ENCODE measurements at places on chromosomes 12 and 14.

DNA sequence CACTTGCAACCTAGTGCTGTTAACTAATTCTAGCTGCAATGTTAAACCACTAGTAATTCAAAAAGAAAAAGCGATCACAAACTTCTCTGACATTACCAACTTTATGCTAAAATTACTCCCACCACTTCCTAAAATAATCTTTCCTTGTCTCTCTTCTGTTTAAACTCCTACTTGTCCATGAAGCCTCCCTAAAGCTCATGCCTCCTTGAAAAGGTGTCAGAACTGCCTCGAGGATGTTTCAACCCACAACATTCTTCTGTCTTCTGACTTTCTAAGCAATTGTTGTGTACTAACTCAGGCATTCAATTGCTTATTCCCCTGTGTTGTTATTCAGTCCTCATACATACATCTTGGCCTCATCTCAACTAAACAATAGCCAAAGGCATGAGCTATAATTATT, 5.9 kb downstream of the GNPTAB start:
- no peak for DNase-seq

GRCh38 chr12:2559931-2560330, 234.8 kb upstream of the FKBP4 start:
- DNase-seq: no peak

- no peak for DNase-seq
These were observed 907 bp upstream of the LRIG3 start for GRCh38 chr12:58920961-58921861.

- DNase-seq: no peak
These were observed 912 bp downstream of the PSME1 start for GRCh38 chr14:24136684-24137528.

DNA sequence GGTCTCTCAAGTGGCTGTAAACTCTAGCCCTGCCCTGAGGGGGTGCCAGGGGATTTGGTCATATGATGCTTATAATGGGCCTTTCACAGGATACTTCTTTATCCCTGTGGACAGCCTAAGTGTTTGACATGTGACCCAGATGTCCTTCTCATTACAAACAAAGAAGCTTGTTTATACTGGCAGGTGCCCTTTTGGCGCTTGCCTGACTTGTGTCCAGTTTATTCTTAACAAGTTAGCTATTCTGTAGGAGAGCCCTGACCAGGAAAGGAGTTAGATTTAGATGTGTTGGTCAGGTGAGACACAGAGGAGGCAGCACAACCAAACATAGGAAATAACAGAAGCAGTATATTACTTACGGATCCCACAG, 51.9 kb downstream of the CCDC91 start:
- DNase-seq: no peak

DNA sequence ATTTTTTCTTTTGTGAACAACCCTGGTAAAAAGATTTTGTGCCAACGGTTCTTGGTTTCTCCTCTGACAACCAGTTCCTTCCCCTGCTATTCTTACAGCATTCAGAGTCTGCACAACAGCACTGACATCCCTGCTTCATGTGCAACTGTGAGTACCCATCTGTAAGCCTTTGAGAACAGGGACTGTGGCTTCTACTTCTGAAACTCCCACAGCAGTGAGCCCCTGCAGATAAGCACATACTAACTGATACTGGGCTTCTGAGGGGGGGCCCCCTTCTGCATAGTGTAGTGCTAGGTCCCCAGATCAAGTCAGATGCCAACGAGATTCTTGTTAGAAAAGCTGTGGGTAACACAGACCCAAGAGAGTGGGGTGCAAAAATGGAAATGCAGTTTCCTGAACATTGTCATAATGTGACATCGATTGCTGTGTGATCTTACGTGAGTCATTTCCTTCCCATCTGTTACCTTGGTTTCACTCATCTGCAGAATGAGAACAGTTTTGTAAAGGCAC, 11.1 kb upstream of the NINJ2 start:
- DNase-seq: no peak

- no peak for DNase-seq
These were observed 20.5 kb upstream of the GUCY2C start for GRCh38 chr12:14716848-14717444.

- no peak for DNase-seq
These were observed 310.1 kb downstream of the SYT1 start for GRCh38 chr12:79174626-79175025.

DNA sequence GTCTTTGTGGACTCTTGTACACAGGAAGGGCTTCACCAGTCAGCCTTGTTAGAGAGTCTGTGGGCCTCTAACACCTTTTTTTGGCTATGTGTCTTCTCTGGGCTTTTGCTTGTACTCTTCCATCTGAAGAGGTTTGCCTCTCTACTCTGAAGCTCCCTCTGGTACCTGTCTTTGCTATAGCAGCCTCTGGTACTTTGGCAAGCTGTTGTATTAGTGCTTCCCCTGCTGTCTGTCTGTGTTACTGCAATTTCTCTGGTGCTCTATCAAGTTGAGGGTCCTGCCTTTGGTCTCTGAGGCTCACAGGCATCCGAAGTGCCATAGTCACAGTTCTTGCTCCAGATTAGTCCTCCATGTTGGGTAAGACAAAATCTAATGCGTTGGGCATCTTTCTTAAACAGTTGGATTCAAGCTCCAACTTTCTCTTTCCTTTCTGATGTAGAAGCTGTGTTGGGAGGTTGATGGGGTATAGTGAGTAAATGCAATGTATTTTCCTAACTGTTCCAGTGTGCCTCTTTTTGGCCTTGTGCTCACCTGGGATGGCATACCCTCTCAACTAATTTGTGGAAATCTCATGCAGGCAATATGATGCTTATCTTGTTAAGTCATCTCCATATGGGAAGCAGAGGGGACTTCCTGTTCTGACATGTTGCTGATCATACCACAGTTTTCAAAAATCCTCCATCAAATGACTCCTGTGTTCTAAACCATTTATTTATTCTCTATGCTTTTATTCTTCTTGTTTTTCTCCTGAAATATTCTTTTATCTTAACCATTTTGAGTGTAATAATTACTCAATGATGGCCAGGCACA, 88.8 kb downstream of the ATF7IP start:
- DNase-seq: no peak

- no peak for DNase-seq
These were observed 270.2 kb upstream of the SRRM4 start for GRCh38 chr12:118711185-118711584.

DNA sequence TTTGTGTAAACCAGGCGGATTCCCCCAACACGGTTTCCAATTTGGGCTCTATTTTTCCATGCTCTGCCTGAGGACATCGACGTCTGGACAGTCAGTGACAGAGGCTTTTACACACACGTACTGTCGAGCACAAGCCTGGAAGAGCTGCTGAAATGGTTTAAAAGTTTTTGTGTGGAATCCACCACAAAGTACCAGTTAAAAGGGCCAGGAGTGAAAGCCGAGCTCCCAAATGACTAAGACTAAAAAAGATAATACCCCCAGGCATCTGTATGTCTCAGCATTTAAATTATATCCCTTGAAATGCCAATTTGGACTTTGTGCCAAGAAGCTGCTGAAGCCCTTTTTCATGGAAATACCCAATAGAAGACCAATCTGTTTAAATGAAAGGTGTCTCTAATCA, 173.2 kb downstream of the EGLN3 start:
- DNase-seq: no peak

GRCh38 chr12:123532019-123532418, 1.5 kb downstream of the RILPL1 start:
- no peak for DNase-seq

GRCh38 chr12:62331306-62331705, 71.1 kb downstream of the USP15 start:
- no peak for DNase-seq

- no peak for DNase-seq
These were observed 47.7 kb downstream of the NOC4L start for GRCh38 chr12:132191715-132192553.

DNA sequence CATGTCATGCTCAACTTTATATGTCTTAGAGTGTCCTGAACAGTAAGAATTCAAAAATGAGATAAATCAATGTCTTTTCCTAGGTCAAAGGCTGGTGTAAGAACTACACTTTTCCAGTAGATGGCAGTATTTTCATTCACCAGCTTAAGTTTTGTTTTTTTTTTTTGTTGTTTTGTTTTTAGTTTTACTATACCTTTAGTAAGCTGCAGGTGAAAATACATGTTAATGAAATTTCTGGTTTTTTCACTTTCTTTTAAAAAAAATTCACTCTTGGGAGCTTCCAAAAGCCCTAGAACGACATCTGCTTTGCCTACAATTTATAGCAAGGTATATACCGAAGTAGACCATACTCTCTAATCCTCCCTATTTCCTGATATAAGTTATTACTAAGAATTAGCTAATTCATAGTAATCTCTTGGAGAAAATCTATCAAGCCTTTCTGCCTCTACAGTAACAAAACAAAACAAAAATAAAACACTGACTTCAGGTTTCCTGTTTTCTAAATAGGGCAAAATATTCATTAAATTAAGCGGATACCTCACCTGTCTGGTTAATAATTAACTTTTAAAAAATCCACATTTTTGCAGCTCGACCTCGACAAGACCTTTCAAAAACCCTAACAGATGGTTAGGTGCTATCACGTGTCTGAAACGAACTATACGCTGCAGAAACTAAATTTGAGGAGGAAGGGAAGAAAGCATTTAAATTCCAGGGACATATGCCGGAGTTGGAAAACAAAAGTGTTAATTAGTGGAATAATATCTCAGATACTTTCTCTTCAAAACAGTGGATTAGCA, 2.7 kb upstream of the SAMD4A start:
- peak; percentile 32 for DNase-seq

DNA sequence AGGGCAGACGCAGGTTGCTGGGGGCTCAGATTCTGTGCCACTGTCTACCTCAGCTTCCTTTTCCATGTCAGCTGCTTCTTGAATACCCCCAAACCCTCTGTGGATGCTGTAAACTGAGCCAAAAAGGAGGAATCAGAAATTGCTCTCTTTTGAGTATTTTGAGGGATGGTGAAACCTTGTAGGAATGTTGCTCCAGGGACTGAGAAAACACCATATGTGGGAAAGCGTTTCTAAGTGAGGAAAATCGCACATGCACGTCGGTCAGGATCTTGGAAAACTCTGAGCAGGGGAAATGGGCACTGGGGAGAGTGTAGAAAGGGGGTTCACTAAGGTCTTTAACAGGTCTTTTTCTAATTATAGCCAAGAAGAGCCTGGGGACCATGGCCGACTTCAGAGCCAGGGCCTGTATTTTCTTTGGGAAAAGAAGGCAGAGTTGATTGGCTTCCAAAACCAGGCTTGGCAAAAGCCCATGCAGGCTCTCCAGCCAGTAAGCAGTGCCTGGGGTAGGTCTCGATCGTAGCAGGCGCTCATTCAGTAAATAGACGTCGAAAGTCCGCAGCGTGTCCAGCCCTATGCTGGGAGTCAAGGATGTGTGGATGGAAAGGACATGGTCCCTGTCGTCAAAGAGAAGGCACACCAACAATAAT, 58.0 kb downstream of the NTF3 start:
- no peak for DNase-seq

GRCh38 chr14:97298331-97298730, 501.1 kb downstream of the VRK1 start:
- no peak for DNase-seq

DNA sequence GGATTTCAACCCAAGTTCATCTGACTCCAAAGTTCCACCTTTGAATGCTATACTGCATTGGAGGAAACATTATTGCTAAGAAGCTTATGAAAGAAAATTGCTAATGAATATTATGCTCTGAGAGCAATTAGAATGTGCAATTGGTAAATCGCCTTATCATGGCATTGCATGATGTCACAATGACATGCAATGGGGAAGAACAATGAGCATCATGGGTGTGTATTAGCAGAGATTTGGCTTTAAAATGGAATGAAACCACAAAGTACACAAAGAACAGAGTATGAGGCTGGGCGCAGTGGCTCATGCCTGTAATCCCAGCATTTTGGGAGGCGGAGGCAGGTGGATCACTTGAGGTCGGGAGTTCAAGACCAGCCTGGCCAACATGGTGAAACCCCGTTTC, 34.7 kb downstream of the FOS start:
- no peak for DNase-seq

DNA sequence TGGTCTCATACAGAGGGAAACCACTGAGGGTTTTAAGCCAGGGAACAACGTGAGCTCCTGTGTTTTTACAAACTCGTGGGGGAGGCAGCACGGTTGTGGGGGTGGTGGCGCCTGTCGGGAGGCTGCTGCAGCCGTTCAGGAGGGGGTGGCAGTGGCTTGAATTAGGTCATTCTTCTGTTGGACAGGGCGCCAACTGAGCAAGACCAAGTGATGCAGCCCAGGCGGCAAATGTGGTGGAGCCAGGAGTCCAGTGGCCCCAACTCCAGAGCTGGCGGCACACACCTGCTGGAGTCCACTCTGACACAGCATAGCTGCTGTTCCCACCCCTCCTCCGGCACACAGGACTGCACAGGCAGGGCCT, 27.8 kb downstream of the FBRSL1 start:
- no peak for DNase-seq

DNA sequence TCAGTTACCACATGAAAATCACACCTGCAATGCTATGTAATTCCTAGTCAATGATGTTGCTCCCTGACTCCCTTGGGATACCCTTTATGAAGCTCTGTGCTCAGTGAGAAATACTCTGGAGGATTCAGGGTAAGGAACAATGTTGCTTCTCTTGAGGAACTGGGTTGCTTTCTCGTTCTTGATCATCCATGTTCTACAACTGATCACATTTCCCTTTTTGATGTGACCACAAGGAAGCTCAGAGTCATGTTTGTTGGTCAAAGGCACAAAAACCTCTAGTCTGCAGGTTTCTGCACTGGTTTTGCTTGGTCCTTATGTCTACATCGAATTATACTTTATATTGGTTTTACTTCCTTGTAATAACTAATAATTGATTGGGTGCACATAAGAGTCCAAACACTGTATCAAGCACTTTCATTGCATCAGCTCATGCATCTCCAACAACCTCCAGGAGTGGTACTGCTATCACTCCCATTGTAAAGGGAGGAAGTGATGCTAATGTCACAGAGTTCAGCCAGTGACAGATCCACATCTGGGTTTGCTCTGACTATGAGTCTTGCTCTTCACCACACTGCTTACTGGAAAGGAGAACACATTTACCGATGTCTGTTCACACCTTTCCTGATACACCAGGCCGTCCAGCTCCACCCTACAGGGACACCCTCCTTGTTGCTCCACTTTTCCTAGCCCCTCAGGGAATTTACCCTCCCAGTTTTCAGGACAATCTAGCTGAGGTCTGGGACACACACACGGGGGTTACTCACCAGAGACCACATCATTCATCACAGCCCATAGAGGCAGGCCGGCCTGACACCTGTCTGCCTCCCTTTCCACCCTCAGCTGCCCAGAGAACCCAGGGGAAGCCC, 41.0 kb downstream of the CMKLR1 start:
- DNase-seq: no peak

GRCh38 chr14:70256601-70257000, 67.8 kb upstream of the SLC8A3 start:
- no peak for DNase-seq

DNA sequence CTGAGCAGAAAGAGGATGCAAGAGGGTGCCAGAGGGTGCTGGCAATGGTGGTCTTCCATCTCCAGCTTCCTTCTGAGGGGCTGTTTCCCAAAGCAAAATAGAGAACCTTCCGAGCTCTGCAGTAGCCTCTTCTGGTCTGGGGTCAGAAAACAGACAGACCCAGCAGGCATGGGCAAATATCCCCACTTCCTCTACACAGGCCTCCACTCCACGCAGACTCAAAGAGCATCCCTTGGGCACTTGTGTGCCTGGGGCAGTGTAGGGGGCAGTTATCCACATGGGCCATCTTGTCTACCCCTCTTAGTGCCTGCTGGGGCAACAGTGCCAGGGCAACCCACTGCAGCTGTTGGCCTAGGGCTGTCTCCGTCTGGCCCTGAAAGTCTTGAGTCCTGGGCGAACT, 231.9 kb downstream of the TTC8 start:
- no peak for DNase-seq

GRCh38 chr12:82554529-82554928, 132.2 kb upstream of the TMTC2 start:
- DNase-seq: no peak
